ENCODE measurements at places on chromosomes 12 and 14. TPM values are rescaled to one million over a fixed set of nuclear protein-coding genes. Genes with fewer than 3 reads are reported as not detected.

The ART4 gene
- not detected for total RNA-seq

GRCh38 chr14:86944434-86944833 is 1048.5 kb downstream of the GALC start:
- DNase-seq = no peak

DNA sequence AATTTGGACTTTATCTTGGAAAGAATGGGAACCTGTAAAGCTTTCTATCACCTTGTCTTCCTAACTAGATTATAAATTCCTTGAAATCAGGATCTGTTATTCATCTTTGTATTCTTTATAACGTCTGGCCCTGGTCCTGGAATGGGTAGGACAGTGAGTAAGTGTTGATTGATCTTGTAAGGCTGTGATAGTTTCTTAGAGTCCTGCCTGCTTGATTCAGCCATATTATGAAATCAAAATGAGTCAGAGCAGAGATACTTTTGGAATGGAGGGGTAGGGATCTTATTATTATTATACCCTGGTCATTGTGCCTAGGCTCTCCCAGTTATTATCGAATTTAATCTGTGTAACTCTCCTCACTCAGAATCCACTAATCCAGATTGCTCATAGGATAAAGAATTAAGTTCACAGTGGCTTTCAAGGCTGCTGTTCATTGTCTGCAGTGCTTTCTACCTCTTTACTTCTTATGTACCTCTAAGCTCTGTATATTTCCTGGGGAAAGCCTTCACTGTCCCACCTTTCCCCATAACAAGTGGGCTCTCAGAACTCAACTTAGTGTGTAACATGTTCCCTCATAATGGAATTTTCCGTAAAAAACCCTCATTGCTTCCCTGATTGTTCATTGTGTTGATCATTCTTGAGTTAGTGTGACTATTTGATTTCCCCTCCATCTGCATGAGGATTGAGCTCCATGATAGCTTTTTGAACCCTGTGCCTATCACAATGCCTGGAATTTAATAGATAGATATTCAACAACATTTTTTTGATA is 93.3 kb downstream of the DAAM1 start:
- DNase-seq = no peak

- DNase-seq = no peak
Observed at GRCh38 chr14:106788534-106788933, 1262.2 kb downstream of the TMEM121 start.

GRCh38 chr14:79089576-79089975 is 919.4 kb downstream of the NRXN3 start:
- no peak for DNase-seq

DNA sequence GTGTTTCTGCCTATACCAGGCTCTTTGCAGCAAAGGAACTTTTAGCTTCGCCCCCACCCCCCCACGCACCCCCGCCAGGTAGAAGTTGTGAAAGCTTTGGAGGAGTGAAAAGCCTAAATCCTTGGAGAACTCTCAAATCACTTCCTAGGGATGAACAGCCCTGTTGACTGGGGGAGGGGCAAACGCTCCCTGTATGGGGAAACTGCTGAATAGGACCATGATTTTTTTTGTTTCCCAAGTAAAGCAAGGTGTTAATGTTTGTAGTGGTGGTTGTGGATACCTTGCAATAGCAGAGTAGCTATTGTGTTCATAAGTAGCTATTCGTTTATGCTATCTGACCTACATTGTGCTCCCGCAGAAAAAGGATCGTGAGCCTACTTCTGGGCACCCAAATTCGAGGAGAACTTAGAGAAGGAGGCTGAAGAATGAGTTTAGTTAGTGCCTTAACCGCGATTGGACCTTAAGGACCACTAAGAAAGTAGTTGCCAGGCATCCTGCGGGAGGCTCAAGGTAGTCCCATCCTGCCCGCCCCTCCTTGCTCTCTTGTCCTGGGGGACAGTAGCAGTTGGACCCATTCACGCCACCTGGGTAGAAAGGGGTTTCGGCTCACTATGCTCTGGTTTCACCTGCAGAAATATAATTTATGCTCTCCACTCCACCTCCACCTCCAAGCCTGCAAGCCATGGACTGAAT is 901 bp upstream of the NFKBIA start:
- peak; percentile 68 for DNase-seq

The ASIC1 gene
- total RNA-seq = 2.6 TPM

- DNase-seq = no peak
Observed at GRCh38 chr12:5176036-5176435, 132.4 kb downstream of the KCNA5 start.

GRCh38 chr14:30385925-30386324 is 173.0 kb upstream of the G2E3 start:
- DNase-seq = no peak

DNA sequence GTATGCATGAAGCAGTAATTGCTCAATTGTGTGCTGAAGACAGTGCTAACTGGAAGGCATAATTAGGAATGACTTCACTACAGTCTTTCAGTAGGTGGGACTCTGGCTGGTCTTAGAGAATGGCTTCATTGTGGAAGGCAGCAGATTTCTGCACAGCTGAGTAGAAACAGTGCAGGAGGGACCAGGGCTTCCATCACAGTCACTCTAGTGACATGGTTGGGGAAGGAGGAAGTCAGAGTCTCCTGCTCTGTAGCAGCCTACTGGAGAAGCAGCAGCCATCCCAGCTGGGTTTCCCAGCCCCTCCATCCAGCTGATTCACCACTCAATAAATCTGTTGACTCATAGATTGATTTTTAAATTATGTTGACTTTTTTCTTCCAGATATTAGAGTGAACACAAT is 80.6 kb upstream of the DBX2 start:
- no peak for DNase-seq

- peak; percentile 94 for DNase-seq
Observed at GRCh38 chr12:54378796-54379397, 5.6 kb downstream of the ZNF385A start.

DNA sequence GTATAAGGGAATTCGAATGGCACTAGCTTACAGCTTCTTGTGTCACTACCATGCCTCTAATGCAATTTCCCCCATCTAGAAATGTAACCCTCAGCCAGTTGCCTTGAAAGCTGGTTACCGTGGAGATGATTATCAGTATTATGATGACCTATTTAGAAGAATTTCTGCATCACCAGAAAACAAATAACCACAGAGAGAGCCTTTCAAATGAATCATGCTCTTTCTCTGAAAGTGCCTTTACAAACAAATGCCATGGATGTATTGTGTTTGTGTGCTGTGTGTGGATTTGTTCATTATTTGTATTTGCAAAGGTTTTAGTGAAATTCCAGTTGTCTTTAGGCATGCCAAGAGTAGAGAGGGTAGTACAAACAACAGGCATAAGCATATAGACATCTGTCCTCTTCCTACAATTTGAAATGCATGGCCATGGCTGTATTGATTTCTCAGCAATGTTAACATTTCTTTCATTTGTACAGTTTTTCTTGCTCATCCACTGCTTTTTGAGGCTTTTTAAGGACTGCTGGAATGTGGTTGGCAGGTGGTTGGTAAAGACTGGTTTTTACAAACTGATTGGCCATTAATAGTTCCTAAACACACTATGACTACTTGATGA is 266.5 kb downstream of the PAWR start:
- DNase-seq = no peak

DNA sequence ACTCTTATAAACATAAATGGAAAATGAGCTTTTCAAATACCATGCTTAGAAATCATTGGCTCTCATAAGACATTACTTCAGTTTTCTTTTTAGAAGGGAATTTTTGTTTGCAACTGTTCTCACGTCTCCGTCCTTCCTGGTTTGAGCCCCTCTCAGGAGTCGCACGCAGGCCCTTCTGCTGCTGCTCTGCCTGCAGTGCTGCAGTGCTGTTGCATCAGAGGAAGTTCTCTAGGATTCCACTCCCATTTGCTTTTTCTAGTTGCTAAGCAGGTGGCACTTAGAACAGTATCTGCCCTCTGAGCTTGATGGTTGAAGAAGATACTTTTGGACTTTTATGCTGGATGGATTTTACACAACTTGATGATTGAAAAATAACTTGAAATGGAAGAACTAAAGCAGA is 70.8 kb downstream of the SCN8A start:
- no peak for DNase-seq

The KRT73 gene
- not detected for total RNA-seq

DNA sequence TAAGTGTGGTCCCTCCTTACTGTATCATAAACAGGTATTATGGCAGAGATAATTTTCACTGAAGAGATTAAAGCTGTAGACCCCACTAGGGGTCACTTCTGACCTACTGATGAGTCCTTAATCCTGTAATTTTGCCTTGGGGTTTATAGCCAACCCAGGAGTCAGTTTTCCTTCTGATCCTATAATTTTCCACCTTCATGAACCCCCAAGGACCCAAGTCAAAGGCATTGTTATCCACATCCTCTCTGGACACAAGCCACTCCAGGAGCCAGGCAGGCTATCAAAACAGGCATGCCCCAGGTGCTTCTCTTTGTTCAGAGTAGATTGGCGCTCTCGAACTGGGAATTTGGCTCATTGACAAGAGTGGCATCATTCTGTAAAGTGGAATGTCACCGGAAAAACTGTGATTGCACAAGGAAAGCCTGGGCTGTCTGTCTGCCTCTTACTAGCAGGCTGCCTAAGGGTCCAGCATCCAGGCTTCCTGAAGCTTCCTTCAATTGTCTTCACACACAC is 1523.2 kb upstream of the FLRT2 start:
- peak; percentile 50 for DNase-seq

- DNase-seq = no peak
Observed at GRCh38 chr12:93288626-93289025, 89.1 kb upstream of the NUDT4 start.

GRCh38 chr12:132020292-132020691 is 70.5 kb downstream of the EP400 start:
- DNase-seq = no peak

DNA sequence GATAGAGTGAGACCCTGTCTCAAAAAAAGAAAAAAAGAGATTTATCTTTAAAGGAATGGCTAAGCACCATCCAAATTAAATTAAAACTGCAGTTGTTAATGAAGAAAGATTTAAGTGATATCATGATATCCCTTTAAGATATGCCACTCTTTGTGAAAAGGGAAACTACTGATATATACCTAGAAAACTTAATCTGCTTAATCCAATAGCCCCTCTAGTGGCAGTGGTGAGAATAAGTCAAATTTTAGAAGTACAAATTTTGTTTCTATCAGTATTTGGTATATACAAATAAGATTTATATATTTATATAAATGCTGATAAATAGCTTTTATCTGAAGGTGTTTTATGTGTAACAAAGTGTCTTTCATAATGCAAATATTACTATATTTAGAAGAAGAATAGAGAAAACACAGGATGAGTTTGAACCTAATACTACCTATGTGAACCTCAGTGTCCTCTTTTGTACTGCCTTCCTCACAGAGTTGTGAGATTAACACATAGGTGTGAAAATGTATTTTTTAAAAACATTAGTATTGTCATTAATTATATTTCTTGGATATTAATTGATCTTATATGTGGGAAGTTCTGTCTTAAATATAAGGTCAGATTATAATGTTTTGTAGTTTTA is 51.4 kb upstream of the GARIN2 start:
- DNase-seq = no peak

- no peak for DNase-seq
Observed at GRCh38 chr14:99093532-99094517, 178.2 kb downstream of the BCL11B start.

GRCh38 chr12:111413442-111414086 is 7.8 kb downstream of the SH2B3 start:
- DNase-seq = peak; percentile 80

DNA sequence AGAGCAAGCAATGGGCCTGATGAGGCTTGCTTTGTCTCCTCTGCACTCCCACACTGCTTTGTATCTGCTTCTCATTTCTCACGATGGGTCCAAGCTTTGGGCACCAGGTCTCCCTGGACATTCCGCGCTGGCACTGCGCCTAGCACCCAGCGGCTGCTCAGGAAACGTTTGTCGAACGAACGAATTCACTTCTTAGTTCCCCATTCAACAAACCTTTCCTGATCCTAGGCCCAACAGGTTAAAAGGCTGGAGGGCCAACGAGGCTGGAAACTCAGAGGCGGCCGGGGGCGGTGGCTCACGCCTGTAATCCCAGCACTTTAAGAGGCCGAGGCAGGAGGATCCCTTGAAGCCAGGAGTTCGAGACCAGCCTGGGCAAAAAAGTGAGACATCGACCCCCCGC is 1.0 kb upstream of the GLRX5 start:
- DNase-seq = peak; percentile 44

- no peak for DNase-seq
Observed at GRCh38 chr12:11795913-11796459, 146.5 kb downstream of the ETV6 start.

The SLC25A47 gene
- not detected for total RNA-seq

The EGLN3 gene
- total RNA-seq = 13.0 TPM

DNA sequence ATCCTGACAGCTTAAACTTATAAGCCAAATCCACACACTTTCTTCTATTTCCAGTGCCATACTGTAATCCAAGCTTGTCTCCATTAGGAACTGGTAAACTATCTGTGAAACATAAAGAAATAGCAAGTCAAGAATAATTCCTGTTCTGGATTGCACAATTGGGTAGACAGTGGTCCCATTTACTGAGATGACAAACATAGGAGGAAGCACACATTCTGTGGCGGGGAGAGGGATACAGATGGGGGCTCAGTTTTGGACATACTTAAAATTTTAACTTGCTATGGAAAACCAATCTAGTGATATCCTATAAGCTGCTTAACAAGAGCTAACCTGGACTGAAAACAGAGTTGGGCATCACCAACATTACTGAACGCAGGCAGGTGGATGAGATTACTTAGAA is 16.3 kb downstream of the MAP4K5 start:
- no peak for DNase-seq

GRCh38 chr14:104697892-104698583 is 8.6 kb downstream of the INF2 start:
- peak; percentile 60 for DNase-seq

DNA sequence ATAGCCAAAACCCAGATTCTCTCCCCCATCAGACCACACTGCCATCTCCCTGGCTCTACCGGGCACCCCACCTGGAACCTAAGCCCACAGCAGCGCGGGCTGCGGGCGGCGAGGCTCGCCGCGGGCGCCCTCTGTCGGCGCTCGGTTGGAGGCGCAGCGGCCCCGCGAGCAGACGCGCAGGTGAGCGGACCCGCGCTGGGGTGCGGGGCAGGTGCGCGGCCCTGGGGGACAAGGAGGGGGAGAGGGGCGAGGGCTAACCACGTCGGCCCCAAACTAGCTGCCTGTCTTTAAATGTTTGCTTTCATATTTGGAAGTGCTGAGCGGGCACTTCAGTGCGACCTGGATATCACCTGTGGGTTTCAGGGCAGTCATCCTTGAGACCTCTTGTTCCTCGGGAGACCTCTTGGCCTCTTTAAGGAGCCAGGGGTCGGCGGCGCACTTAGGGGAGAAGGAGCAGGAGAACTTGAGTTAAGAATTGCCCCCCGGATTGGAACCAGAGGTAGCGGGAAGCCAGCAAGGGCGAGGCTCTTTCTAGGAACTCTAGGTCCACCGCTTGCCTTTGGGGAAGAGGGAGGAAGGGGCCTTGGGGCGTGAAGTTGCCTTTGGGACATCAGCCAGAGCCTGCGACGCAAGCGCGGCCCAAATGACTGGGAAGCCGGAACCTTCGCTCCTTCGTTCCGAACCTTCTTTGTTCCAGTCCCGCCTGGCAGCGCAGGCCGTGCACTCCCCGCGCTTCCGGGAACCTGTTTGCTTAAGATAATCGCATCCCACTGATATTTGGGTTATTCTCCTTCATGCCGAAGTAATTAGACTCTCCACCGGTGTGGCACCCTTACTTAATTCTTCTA is 78.7 kb downstream of the NEDD1 start:
- peak; percentile 89 for DNase-seq

All from endodermal cell (in vitro differentiated cells).